ENCODE measurements at places on chromosomes 2 and 18.

DNA sequence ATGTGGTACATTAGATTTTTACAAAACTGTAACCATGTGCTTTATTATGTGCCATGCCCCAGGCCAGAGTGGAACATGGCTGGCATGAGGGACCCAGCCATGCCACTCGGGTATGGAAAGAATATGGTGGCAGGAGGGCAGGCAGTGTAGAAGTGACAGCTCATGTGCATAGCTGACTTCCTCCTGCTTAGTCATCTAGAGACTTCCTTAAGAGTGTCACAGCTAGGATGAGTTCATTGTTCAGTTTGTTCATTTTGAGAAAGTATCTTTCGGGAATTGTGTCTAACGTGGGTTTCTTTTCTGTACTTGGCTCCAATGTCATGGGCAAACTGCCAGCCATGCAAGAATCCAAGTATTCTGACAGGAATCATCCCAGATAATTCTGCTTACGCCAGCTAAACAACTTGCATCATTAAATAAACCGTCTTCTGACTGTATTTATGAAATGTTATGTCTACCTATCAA is 94.3 kb upstream of the ITGB6 start:
- peak; percentile 66 for DNase-seq

DNA sequence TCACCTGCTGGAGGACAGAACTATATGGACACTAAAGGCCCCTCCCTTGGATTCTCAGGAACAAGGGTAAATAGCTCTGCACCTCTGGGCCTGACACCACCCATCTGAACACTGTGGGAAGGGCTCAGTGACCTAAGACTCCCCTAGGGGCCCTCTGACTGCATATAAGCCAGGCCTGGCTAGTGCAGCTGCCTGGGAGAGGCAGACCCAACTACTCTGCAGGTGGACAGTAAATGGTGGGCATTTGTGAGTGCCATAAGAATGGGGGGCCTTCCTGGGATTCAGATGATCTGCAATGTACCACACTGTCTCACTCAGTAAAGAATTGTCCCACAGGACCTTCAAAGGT is 11.2 kb upstream of the WIPF1 start:
- DNase-seq, result no peak

DNA sequence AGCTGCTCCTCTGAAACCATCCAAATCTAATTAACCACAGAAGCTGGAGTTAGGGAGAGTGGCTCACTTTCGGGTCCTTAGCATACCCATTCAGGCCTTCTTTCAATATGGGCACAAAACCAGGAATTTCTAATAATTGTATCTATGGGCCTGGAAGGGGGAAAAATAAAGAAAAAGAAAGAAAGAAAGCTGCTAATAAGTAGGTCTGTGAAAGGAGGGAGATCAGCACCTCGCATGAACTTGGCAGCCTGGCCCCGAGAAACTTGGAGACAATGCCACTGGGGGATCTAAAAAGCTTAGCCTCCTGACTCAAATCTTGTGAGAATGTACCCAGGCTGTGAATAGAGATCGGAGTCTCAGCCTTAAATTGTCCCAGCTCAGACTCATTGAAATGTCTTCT is 252.1 kb upstream of the SLC14A2 start:
- no peak for DNase-seq

GRCh38 chr18:28149810-28150420 is 27.0 kb downstream of the CDH2 start:
- DNase-seq, result peak; percentile 39

- no peak for DNase-seq
Measured at GRCh38 chr18:36769172-36769571, 59.6 kb downstream of the TPGS2 start.

GRCh38 chr18:54813305-54813704 is 15.0 kb upstream of the RAB27B start:
- DNase-seq, result no peak

DNA sequence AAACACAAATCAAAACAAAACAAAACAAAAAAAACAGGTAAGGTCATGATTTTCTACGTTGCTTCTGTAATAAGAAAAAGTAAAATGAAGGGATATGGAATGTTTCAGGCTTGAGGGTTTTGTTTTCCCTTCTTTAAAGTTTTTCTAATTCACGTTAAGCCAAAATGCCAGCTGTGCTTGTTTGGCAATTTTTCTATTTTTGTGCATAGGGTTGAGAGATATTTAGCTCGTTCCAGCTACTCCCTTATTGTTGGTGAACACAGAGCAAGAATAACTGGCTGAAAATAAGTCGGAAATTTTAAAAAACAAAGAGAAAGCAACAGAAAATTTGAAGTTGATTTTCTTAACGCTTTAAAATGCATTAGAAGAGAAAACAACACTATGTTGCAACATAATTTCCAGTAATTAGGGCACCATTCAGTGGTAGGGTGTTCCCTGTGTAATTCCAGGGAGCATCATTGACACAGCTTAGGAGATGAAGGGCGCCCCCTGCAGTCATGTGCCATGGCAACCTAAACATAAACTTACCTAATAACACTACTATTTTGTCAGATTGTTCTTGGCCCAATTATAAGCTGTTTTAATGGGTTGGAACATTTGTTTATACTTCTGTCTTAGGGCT is 99.5 kb downstream of the DTNA start:
- peak; percentile 41 for DNase-seq

- DNase-seq, result peak; percentile 67
Measured at GRCh38 chr2:120318626-120319025, 27.3 kb upstream of the INHBB start.

DNA sequence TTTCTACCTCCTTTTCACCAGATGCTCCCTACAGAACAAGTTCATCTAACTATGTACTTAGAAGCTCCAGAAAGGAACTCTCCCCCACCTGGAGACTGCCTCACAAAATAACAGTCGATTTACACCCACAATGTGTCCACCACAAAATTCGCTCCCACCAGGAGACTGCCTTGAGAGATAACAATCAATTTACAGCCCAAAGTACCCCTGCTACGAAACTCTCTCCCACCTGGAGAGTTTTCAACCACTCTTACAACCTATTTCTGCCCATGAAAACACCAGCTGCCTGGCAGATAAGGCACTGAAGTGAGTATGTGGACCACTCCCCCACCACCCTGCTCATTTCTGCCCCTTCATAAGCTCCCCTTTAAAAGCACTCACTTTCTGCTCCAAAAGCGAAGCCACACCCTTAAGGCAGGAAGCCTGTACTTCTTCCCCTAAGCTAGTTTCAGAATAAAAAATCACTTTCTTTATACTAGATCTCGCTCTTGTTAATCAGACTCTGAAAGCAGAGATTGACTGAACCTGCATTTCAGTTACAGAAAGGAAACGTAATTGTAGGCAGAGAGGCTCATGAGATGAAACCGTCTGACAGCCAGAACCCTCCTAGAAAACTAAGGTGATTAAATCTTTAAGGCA is 94.4 kb upstream of the RBBP8 start:
- DNase-seq, result no peak

DNA sequence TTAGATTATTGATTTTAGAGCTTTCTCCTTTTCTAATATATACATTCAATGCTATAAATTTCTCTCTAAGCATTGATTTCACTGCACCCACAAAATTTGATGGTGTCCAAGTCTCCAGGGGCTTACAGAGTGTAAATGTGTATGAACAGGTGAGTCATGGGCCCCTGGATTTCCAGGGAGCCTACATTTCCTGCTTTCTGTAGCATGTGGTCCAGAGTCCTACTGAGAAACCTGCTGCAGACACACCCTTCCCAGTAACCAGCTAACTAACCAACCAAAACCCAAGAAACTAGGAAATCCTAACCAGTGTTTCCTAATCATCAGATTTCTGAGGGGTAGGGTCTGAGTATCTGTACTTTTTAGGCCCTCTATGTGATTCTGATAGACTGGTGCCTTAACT is 39.5 kb upstream of the TANC1 start:
- DNase-seq, result no peak

GRCh38 chr18:49616618-49617328 is 54.9 kb downstream of the LIPG start:
- DNase-seq, result no peak

- no peak for DNase-seq
Measured at GRCh38 chr2:242011516-242011915, 142.0 kb downstream of the RTP5 start.

GRCh38 chr2:58769111-58769863 is 528.2 kb upstream of the FANCL start:
- DNase-seq, result no peak

DNA sequence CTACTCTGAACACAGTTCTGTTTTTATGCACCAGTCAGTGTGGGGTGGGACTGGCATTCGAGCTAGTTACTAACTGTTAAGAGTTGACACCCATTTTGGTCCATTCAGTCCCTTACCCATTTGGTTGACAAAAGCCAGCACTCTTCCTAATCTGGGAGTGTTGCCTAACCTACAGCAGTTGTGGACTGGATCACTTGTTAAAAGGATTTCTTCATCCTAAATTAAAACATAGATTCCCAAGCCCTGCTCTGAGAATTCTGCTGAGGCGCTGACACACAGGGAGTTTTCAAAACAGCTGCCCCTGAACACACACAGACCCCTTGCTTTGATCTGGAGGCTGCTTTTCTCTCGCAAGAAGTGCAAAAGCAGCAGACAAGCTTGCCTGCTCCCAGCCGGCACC is 6.4 kb downstream of the TIMM21 start:
- DNase-seq, result no peak

- no peak for DNase-seq
Measured at GRCh38 chr2:497770-498492, 179.3 kb downstream of the TMEM18 start.

GRCh38 chr2:36357847-36358659 is 2.5 kb downstream of the CRIM1 start:
- no peak for DNase-seq

DNA sequence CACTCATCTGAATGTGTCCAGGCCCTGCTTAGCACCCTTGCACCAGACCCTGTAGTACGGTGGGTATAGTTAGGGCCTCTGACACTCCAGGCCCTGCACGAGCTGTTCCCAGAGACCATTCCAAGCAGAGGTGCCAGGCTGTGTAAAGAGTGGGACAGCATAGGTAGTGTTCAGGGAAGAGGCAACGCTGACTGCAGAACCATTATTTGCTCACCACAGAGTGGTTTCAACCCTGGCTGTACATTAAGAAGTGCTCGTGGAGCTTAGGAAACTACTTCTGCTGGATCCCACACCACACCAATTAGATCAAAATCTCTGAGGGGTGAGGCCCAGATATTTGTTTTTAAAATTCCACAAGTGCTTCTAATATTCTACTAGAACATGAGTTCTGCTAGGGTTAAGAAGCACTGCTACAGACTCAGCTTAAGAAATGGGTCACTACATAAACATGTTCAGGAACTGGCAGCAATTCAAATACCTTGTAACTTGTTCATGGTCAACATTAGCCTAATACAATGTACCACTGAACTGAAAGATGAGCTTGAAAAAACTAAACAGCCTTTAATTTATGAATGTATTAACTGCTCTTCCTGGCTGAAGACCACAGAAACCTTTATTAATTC is 183.0 kb downstream of the MYO5B start:
- no peak for DNase-seq

DNA sequence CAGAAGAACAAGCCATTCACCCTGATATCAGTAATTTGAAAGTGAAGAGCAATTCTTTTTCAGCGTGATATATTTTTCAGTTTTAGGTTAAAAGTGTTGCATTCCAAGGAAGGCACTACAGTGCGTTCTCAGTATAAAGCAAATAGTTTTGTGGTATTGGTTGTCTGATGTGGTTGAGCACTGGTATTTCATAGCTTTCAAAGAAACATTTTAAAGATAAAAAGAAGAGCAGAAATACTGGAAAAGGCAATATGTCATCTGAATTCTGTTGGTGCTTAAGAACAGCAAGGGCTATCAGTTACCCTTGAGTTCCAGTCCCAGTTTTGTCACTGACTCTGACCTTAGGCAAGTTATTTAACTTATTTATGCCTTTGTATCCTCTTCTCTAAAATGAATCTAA is 191.6 kb downstream of the BABAM2 start:
- no peak for DNase-seq

DNA sequence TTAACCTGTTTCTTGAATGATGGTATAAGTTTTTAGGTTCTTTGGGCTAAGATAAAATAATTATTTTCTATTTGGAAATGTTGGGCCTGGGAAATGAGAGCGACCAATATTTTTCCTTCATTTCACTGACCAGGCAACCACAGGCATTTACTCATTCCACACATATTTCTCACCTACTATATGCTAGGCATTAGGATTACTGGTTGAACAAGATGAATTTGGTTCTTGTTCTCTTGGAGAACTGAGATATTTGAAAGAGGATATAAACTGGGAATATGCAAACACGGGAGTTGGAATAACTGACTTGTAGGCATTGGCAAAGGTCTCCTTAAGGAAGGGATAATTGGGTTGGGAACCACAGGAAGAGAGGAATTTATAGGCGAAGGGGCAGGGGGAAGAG is 3.9 kb upstream of the MYL1 start:
- no peak for DNase-seq

GRCh38 chr2:211416373-211416772 is 860.0 kb downstream of the CPS1 start:
- DNase-seq, result no peak

DNA sequence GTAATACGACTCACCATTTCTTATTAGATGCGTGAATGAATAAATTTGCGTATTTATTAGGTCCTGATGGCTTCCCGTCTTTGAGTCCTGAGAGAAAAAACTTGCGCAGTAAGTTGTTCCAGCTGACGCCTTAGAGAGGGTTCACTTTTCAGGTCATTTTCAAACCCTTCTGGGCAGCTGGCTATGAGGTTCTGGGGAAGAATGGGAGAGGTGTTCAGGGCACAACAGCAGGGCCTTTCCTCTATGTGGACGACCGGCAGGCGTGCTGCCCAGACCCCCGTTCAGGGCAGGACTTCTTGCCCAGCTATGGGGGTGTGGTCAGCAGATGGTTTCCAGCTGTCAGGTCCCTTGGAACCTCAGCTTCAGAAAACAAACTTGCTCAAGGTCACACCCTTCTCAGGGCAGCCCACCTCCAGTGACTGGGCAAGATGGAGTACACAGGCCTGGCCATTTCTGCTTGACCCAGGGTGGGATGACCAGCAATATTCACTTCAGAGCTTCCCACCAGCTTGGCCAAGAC is 61.1 kb upstream of the TNP1 start:
- DNase-seq, result no peak

GRCh38 chr18:48104705-48105104 is 174.2 kb upstream of the SMAD2 start:
- no peak for DNase-seq

All from heart right ventricle (tissue), 16 donors.